ENCODE measurements at places on chromosomes 3 and 15.

GRCh38 chr3:46942481-46943236 lies 33.9 kb downstream of the CCDC12 start:
- DNase-seq, result no peak

DNA sequence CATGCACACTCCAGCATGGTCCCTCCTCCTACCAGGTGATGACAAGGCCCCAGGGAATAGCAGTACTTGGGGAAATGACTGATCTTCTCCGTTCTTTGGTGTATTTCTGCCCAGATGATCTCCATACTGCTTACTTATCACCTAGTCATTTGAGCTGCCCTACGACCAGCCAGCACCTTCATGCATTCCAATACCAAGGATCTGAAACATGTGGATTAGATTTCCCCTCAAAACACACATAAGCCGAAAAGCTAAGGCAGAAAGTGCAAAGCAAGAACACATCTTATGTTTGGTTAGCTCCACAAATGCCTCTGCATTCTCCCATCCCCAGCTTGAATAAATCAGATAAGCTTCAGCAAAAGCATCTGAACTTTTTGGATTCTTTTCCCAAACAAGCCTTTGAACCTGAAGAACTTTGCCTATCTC lies 64.8 kb upstream of the BCL6 start:
- no peak for DNase-seq

DNA sequence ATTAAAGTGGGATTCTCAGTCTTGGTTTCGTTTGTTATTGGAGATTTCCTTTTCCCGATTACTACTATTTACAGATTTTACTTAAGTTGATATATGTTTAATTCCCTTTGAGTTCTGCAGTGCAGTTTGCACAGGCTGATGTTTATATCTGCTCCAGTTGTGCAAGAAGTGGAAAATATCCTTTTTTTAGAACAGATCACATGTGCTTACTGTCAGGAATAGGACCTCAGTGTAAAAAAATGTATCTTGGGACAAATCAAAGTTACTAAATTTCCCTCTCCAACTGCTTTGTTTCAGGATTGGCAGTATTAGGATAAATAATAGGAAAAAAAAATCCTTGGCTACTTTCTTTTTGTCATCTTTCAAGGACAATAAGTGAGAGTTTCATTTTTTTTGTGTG lies 6.9 kb downstream of the MITF start:
- DNase-seq, result no peak

- DNase-seq, result no peak
These were observed 279.3 kb upstream of the LRRFIP2 start for GRCh38 chr3:37453393-37454389.

- DNase-seq, result no peak
These were observed 21.3 kb downstream of the RTF1 start for GRCh38 chr15:41438206-41438605.

DNA sequence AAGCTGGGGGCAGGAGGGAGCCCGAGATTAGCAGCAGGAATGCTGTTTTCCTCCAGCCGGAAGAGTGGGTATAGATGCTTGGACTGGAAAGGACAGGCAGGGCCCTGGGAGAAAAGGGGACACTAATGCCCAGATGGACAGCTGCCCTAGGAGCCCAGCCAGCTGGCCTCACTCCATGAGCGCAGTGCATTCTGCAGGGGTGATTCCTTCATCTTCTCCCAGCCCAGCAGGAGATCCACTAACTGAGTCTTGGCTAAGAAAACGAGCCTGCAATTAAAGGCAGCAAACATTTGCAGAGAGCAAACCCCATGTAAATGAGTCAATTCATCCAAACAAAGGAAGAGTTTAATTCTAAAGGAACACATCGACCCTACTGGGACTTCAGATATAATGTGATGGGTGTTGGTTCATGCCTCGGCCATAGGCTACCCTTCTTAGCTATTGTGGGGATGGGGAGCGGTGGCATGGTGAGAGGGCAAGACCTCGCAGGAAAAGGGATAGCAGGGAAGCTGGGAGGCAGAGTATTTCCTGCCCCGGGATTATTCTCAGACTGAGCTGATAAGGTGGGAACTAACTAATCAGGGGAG lies 13.3 kb upstream of the MINAR1 start:
- no peak for DNase-seq

- peak; percentile 32 for DNase-seq
These were observed 61.5 kb downstream of the SEMA5B start for GRCh38 chr3:122966045-122966444.

- DNase-seq, result peak; percentile 50
These were observed 16.4 kb upstream of the SLC35G2 start for GRCh38 chr3:136802481-136802996.

GRCh38 chr3:169722724-169723123 lies 42.1 kb downstream of the TERC start:
- DNase-seq, result no peak

GRCh38 chr15:40932649-40933516 lies 3.7 kb downstream of the DLL4 start:
- DNase-seq, result no peak

DNA sequence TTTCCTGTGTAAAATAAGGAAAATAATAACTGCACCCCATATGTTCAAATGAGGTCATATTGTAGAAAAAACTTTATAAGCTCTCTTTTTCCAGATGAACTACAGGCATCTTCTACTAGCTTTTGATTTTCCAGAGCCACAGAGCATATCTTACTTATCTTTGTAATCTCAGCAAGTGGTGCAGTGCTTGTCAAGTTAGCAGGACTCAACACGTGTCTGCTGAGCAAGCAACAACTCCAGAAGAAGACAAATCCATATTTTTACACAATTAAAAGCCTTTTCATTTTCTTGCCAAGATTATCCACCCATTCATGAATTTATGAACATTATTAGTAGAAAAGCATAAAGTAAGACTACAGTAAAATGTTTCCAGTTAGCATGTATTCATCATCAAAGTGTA lies 14.4 kb upstream of the TSC22D2 start:
- no peak for DNase-seq

- DNase-seq, result no peak
These were observed 73.5 kb downstream of the LPP start for GRCh38 chr3:188227442-188227841.

- DNase-seq, result no peak
These were observed 105.5 kb downstream of the PLD1 start for GRCh38 chr3:171704814-171705213.

DNA sequence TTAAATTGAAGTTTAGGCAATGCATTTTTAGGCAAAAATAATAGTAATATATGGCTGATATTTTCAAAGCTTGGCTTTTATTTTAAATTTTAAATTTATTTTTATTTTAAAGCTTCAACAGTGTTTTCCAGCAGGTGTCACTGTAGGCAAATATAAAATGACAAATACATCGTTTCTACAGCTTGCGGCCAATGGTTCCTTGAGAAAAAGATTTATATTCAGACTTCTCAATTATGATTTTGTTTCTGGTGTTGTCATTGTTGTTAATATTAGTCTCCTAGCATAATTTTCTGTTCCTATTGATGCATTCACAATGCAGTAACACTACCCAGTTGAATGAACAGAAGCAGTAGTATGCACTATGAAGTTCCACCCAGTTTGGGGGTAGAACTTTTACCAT lies 220.7 kb upstream of the DNAJC19 start:
- no peak for DNase-seq

GRCh38 chr15:57149196-57149595 lies 227.1 kb upstream of the CGNL1 start:
- DNase-seq, result peak; percentile 49

DNA sequence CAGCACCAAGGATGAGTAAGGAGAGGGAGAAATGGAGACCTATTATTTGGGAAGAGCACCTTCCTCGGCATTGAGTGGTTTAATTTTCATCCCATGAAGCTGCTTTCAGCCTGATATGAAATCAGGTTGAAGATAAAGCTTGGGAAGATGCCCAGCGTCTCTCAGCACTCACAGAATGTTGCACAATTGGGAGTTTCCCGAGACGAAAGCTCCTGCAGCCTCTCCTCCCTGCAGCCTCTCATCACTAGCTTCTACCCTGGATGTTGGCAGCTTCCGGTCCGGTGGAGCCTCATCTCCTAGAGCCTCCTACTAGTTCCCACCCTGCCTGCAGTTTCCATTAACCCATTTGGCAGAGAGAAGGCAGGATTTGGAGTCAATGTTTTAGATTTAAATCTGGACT lies 40.3 kb downstream of the EDEM1 start:
- DNase-seq, result no peak

DNA sequence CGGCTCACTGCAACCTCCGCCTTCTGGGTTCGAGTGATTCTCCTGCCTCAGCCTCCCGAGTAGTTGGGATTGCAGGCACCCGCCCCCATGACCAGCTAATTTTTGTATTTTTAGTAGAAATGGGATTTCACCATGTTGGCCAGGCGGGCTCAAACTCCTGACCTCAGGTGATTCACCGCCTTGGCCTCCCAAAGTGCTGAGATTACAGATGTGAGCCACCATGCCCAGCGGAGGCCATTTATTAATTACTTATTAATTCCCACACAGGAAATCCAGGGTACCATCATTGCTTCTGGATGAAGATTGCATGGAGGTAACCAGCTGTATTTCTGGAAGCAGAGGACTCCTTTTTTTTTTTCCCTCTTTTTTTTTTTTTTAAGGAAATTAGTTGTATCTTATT lies 37.8 kb downstream of the MAP4 start:
- DNase-seq, result no peak

DNA sequence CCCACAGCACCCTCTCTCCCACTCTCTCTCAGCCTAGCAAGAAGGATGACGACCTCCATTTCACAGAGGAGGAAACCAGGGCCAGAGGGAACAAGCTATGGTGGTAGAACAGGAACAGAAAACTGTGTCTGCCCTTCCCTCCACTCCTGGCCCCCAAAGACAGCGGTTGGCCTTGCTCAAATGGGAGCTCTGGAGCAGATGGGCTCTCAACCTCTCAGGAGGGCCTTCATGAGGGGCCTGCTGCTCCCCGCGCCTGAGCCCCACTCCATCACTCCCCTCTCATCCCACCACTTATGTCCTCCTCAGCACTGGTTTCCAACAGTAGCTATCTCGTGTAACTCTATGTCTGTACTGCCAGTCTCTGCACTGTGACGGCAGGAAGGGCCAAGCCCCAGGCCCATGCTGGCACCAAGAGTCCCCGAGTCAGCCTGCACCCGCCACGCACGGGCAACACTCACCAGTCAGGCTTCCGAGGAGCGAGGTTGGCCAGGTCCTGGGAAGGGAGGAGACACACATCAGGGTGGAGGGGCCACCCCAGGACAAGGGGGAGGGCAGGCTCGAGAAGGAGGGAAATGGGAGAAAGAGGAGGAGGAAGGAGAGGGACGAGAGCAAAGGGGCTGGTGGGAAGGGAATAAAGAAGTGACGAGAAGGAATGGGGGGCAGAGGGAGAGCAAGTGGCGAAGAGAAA lies 45.5 kb downstream of the PTH1R start:
- DNase-seq, result no peak

- no peak for DNase-seq
These were observed 26.6 kb downstream of the ITGB5 start for GRCh38 chr3:124860599-124860998.

DNA sequence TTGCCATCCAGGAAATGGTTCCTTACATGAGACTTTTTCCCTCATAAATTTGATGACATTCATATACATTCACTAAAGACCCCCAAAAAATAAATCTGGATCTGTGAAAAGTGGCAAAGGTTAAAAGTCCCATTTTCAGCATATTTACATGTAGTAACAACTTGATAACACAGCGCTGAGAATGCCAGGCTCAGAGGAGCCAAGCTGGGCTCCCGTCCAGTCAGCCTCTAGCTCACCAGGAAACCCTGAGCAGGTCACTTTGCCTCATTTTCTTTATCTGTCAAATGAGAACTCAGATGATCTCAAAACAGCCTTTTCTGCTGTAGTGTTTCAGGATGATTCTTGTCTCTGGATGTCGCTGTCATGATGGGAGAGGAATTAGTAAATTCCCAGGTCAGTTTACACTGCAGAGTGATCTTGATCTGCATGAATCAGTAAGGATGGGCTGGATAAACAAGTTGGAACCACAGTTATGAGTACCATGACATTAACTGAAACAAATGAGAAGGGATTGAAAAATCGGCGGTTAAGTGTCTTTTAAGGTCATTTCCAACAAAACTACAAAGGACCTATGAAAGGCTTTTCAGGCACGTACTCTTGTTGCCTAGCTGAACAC lies 82.8 kb downstream of the PPARG start:
- DNase-seq, result no peak

DNA sequence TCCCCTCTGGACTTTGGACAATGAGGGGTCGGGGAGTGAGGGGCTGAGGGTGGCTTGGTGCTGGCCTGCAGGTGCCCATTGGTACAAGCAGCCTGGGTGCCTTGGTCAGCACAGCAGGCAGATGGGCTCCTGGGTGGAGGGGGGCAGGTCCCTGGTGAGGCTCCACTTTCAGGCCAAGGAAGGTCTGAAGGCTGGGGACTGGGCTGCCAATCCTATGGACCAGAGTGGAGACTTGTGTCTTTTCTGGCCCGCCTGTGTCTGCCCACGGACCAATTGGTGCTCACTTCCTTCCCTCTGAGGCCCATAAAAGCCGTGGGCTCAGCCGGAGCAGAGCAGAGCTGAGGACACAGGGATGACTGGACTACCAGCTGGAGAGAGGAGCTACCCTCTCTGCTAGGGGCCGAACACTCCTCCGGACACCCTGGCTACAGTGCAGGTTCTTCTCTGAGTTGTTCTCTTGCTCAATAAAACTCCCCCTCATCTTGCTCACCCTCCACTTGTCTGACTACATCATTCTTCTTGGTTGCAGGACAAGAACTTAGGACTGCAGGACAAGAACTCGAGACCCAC lies 31.9 kb upstream of the IREB2 start:
- no peak for DNase-seq

DNA sequence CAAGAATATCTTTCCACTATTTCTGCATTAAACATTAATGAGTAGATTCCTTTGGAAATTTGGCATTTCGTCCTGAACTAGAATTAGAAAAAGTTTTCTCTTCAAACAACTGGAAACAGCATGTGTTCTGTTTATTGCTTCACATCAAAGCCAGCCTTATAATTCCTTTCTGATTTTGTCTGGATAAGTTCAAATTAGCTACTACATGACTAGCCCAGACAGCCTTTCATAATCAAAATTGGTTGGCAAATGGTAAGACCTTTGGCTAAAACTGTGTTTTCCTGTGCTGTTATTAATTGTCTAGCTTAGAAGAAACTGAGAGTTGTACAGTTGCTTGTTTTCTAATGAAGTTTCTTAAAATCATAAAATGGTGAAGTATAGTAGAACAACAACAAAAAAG lies 52.7 kb upstream of the P3H2 start:
- no peak for DNase-seq

DNA sequence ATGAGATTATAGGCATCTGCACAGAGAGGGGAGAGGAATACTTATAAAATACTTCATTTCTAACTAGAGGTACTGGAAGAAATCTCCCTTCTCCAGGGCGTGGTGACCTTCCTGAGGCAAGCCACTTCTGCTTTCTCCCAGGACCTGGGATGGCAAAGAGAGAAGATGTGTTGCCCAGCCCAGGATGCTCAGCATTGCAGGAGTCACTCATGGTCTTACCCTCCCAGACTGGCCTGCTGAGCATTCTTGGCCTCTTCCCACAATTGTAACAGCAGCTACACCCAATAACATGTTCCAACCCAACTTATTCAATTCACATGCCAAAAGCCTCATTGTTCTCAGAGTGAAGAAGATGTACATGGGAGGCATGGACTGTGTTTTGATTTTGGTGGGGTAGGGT lies 37.9 kb downstream of the IL20RB start:
- no peak for DNase-seq

Measured in MV-4-11 (cell line).